ENCODE measurements at places on chromosomes 6 and 20. TPM values are rescaled to one million over a fixed set of nuclear protein-coding genes. Genes with fewer than 3 reads are reported as not detected.

The PTCRA gene
- polyA plus RNA-seq = 0.06 TPM

The ZKSCAN8 gene
- 1.6 TPM for polyA plus RNA-seq

The OR2H2 gene
- polyA plus RNA-seq = not detected

The SLC16A10 gene
- 24.1 TPM for polyA plus RNA-seq

The MYB gene
- polyA plus RNA-seq = 12.0 TPM

The MOG gene
- polyA plus RNA-seq = not detected

The MOCS3 gene
- 3.5 TPM for polyA plus RNA-seq

The MACROD2 gene
- polyA plus RNA-seq = 1.1 TPM

The CLVS2 gene
- not detected for polyA plus RNA-seq

The XKR7 gene
- polyA plus RNA-seq = not detected

The RNF144B gene
- polyA plus RNA-seq = 3.6 TPM

The JPH2 gene
- polyA plus RNA-seq = 0.81 TPM

The TPD52L2 gene
- polyA plus RNA-seq = 87.7 TPM

The TENT5A gene
- 17.6 TPM for polyA plus RNA-seq

DNA sequence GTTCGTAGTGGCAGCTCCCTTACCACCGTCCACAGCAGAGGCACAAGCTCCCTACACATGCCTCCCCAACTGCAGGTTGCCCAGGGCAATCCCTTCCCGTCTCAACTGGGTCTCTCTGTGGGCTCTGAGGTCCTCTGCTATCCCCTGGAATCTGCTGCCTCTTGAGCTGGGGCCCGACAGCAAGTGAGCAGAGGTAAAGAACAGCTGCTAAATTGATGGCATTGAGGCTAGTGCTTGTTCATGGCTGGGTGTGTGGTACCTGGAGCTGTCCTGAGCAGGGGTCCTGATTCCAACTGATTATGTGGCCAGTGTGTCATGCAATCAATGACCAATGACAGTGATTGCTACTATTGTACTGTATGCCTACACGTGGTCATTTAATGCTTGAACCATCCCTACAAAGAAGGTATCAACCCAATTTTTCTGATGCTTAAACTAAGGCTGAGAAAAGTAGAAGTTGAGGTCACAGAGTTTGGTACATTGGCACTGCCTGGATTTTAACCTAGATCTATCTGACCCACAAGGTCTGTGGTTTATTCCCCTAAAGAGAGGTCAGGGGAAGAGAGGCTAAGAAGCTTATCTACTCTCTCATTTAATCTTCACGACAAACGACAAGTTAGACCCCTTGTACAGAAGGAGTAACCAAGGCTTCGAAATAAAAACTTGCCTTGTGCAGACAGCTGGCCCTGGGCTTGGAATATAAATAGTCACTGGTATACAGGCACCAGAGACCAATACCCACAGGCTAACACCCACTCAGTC, 41.1 kb downstream of the HNF4A start:
- H3K36me3 ChIP-seq = peaks cover 43% of the 10 kb centered on the region
- peaks cover 11% of the 10 kb centered on the region for H3K4me1 ChIP-seq
- no peaks in the 10 kb centered on the region for H3K27me3 ChIP-seq

- H3K4me3 ChIP-seq = no peak overlapping the region
- no peaks in the 10 kb centered on the region for H3K36me3 ChIP-seq
- H3K4me1 ChIP-seq = no peaks in the 10 kb centered on the region
- no peak for DNase-seq
- H3K27me3 ChIP-seq = no peaks in the 10 kb centered on the region
Observed at GRCh38 chr6:51199733-51200260, 381.1 kb downstream of the TFAP2B start.

- H3K36me3 ChIP-seq = no peaks in the 10 kb centered on the region
- no peaks in the 10 kb centered on the region for H3K4me1 ChIP-seq
- no peak overlapping the region for H3K27ac ChIP-seq
- no peak overlapping the region for H3K4me3 ChIP-seq
Observed at GRCh38 chr6:112163295-112164257, 76.2 kb downstream of the FAM229B start.

- H3K4me3 ChIP-seq = no peak overlapping the region
- no peaks in the 10 kb centered on the region for H3K4me1 ChIP-seq
- H3K36me3 ChIP-seq = no peaks in the 10 kb centered on the region
- H3K27me3 ChIP-seq = no peaks in the 10 kb centered on the region
- DNase-seq = no peak
- H3K27ac ChIP-seq = peak overlapping the region; percentile 11
Observed at GRCh38 chr20:10622657-10623418, 51.0 kb downstream of the JAG1 start.

DNA sequence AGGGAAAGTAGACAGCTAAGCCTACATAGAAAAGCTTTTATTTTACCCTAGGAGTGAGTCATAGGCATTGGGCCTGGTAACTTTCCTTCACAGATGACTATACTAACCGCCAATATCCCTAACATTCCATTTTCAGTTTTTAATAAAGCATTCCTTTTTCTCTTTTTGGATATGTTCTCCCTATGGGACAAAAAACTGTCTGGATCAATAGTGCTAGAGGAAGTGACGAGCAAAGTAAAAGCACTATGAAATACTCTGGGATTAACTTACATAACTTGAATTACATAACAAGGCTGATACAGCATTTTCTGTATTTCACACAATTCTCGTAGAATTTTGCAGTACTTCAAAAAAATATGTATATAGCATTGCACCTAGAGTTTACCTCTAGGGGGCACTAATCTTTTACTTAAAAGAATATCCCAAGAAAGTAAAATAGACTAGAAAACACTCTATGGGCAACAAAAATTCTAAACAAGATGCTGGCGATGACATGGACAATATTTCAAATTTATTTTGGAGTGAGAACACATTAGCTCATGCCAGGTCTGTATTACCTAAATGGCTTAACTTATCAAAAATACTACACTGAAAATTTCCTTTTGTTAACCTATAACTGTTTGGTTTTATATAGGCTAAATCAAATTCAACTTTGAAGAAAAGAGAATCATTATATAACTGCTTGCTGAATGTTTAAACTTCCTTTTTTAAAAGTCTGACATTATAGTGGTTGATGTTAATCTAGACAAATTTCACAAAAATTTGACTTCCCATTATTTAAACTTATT, 66.3 kb upstream of the DST start:
- no peaks in the 10 kb centered on the region for H3K36me3 ChIP-seq
- no peak overlapping the region for H3K4me3 ChIP-seq
- no peaks in the 10 kb centered on the region for H3K27me3 ChIP-seq
- peak; percentile 65 for DNase-seq
- H3K4me1 ChIP-seq = peaks cover 6% of the 10 kb centered on the region

GRCh38 chr20:31840906-31841816, 4.2 kb downstream of the FOXS1 start:
- no peaks in the 10 kb centered on the region for H3K27me3 ChIP-seq
- no peak overlapping the region for H3K4me3 ChIP-seq
- DNase-seq = no peak
- H3K27ac ChIP-seq = no peak overlapping the region

GRCh38 chr20:9758752-9759151, 80.1 kb downstream of the PAK5 start:
- no peak overlapping the region for H3K27ac ChIP-seq
- DNase-seq = no peak
- H3K36me3 ChIP-seq = no peaks in the 10 kb centered on the region
- no peaks in the 10 kb centered on the region for H3K27me3 ChIP-seq
- no peak overlapping the region for H3K4me3 ChIP-seq
- H3K4me1 ChIP-seq = no peaks in the 10 kb centered on the region

DNA sequence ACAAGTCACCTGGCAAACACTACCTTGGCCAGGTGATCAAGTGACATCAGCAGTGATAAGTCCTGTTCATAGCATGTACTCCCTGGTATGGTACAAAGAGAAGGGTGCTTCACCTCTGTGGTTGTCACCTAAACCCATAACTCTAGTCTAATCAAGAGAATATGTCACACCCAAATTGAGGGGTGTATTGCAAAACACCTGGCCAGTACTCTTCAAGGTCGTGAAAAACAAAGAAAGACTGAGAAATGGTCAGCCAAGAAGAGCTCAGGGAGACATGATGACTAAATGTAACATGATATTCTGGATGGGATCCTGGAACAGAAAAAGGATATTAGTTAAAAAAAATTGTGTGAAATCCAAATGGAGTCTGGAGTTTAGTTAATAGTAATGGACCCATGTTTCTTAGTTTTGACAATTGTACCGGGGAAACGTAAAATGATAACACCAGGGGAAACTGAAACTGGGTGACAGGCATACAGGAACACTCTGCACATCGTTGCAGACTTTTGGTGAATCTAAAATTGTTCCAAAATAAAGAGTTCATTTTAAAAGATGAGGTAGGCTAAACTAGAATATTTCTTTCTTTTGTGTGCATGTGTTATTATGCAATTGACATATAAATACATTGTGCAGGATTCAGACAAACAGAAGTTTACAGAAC, 262.0 kb downstream of the CDC5L start:
- no peaks in the 10 kb centered on the region for H3K36me3 ChIP-seq
- no peak overlapping the region for H3K27ac ChIP-seq
- no peak overlapping the region for H3K4me3 ChIP-seq
- H3K27me3 ChIP-seq = no peaks in the 10 kb centered on the region
- H3K4me1 ChIP-seq = no peaks in the 10 kb centered on the region
- no peak for DNase-seq

DNA sequence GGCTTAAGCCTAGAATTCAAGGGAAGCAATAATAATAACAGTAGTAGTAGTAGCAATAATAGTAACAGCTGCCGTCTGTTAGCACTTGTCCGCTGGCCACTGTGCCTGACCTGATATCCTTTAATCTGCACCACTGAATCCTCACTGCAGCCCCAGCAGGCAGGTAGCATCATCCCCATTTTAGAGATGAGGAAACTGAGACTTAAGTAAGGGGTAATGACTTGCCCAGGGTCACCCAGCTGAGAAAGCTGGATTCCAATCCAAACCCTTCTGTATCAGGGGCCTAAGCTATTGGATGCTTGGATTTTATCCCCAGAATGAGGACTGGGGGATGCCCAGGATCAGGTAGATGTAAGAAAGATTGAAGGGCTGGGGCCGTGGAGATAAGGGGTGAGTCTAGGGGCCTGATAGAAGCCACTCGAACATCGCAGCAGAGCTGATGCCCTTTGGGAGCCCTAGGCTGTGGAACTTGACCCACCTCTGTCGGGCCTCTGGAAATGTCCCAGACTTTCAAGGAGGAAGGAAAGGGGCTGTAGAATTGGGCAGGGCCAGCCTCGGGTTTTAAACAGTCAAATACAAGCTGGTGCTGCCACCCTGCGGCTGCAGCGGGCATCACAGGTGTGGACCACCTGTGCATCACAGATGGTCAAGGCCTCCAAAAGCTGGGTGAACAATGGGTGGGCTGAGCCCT, 102.1 kb upstream of the MYL9 start:
- no peak overlapping the region for H3K4me3 ChIP-seq
- H3K27ac ChIP-seq = no peak overlapping the region
- H3K36me3 ChIP-seq = no peaks in the 10 kb centered on the region

GRCh38 chr6:166405386-166405785, 22.6 kb upstream of the MPC1 start:
- no peak overlapping the region for H3K4me3 ChIP-seq
- no peak for DNase-seq
- no peaks in the 10 kb centered on the region for H3K36me3 ChIP-seq
- no peak overlapping the region for H3K27ac ChIP-seq
- H3K27me3 ChIP-seq = no peaks in the 10 kb centered on the region

GRCh38 chr6:72950114-72950860, 275.0 kb downstream of the KHDC1L start:
- no peak overlapping the region for H3K27ac ChIP-seq
- H3K27me3 ChIP-seq = no peaks in the 10 kb centered on the region
- no peaks in the 10 kb centered on the region for H3K36me3 ChIP-seq
- no peaks in the 10 kb centered on the region for H3K4me1 ChIP-seq
- DNase-seq = no peak
- H3K4me3 ChIP-seq = no peak overlapping the region

- peaks cover 12% of the 10 kb centered on the region for H3K4me1 ChIP-seq
- no peaks in the 10 kb centered on the region for H3K36me3 ChIP-seq
- no peak overlapping the region for H3K4me3 ChIP-seq
- no peak for DNase-seq
- no peak overlapping the region for H3K27ac ChIP-seq
Observed at GRCh38 chr20:45258259-45258658, 3.9 kb upstream of the SLPI start.

Data from small intestine (tissue), 16 donors.